ENCODE measurements at places on chromosomes 11 and 22.
A peak's percentile ranks its signal among the peaks of the same experiment; 100 is the strongest.

- no peak for DNase-seq
These were observed 670.2 kb downstream of the OPCML start for GRCh38 chr11:132862137-132862536.

GRCh38 chr11:66317723-66318599 lies 1.1 kb upstream of the CD248 start:
- no peak for DNase-seq

- DNase-seq: no peak
These were observed 31.7 kb downstream of the PARVB start for GRCh38 chr22:44055805-44056204.

DNA sequence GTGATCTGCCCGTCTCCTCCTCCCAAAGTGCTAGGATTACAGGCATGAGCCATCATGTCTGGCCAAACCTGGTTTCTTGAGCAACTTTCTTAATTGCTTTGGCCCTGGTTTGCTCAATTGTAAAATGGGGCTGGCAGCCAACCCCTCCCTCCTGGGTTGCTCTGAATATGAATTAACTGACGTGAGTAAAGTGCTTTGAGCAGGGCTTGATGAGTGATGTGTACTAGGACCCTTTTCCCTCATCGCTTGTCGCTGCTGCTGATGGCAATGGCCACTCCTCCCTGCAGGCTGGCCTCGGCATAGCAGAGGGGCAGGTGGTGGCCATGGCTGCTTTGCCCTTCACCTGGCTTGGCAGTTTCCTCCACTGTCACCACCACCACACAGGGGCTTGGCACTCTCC lies 41.5 kb downstream of the RNF141 start:
- DNase-seq: no peak

DNA sequence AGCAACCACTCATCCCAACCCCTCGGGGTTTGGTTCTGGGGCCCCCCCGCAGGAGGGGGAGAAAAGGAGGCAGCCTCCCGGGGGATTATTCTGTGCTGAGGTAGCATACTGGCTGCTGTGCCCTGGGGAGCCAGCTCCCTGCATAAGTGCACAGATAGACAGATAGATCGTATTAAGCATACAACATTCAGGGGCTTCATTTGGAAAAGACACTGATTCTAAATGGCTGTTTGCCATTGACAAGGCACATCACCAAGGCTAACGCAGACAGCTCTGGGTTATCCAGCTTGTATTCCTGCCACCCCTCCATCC lies 547.9 kb downstream of the BUD13 start:
- no peak for DNase-seq

DNA sequence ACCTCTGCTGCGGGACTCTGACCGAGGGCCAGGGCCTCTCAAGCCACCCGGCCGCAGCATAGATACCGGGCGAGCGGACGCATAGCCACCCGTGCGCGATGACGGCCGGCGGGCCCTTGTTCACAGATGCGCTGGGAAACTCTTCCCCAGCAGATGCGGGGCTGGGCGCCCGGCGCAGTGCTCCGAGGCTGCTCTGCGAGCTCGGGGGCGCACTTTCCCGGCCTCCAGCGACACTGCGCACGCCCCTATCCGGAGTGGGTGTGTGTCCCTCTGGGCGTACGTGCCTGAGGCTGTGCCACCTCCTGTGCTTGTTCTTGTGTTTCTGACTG lies 104.7 kb upstream of the E2F8 start:
- DNase-seq: no peak

DNA sequence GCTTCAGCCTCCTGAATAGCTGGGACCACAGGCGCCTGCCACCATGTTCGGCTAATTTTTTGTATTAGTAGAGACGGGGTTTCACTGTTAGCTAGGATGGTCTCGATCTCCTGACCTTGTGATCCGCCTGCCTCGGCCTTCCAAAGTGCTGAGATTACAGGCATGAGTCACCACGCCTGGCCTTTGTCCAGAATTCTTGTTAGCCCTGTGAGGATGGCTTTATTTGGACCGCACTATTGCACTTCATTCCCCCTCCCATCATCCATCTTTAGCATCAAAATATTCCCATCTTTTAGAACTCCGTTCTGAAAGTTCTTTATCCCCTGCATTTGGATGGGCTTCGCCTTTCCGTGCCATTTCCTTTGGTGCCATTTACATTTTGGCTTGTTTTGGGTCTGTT lies 2.6 kb downstream of the SAMM50 start:
- no peak for DNase-seq

DNA sequence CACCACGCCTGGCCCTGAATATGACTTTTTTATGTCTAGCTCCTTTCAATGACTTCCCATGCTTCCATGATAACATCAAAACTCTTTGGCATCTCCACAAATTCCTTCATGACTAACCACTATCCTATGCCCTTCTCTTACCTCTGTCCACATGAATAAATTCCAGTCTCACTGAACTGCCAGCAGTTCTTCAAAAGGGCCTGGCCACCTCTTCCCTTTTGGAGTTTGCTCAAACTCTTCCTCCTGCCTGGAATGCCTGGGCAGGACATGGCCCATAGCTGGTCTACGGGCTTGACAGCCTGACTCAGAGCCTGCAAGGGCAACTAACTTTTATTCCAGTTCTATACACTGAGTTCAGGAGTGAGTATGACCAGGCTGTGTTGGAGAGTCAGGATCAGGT lies 41.8 kb upstream of the ZBTB16 start:
- DNase-seq: no peak

DNA sequence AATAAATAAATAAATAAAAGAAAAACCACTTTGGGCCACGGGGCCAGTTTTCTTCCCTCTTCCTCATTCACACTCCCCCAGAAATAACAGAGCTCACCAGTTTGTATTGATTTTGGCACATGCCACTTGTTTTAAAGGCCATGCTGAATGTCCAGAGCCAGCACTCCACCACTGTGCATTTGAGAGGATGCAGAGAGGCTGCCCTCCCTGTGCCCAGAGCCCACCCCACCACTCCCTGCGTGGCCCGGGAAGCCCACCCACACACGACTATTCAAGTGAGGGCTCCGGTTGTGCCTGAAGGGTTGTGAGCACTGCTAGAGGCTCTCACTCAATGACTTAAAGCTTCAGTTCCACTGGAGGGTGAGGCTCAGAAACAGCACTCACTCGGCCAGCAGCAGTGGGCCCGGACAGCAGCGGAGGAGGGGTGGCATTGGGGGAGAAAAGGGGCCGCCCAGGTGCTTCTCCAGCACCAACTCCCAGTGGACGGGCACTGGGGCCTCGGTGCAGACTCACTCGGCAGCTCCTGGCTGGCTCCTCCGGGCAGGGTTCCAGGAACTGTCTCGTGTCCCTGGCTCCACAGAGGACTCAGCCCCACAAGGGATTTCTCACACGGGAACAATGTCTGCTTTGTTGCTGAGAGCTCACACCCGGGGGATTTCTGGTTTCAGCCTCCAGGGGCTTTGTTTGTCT lies 112.7 kb downstream of the SHANK2 start:
- no peak for DNase-seq

DNA sequence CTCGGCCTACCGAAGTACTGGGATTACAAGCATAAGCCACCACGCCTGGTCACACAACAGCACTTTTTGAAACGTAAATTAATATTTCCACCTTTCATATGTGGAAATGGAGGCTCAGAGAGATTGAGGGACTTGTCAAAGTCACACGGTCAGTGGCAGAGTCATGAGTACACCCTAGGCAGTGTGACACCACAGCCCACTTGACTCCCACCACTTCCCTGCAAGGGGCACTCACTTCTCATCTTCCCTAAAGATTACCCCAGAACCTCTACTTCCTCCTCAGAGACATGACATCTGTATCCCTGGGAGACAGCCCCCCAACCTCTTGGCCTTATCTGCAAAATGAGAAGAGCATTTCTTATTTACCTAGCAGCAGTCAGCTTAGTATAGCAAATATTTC lies 16.5 kb upstream of the MYOD1 start:
- no peak for DNase-seq

DNA sequence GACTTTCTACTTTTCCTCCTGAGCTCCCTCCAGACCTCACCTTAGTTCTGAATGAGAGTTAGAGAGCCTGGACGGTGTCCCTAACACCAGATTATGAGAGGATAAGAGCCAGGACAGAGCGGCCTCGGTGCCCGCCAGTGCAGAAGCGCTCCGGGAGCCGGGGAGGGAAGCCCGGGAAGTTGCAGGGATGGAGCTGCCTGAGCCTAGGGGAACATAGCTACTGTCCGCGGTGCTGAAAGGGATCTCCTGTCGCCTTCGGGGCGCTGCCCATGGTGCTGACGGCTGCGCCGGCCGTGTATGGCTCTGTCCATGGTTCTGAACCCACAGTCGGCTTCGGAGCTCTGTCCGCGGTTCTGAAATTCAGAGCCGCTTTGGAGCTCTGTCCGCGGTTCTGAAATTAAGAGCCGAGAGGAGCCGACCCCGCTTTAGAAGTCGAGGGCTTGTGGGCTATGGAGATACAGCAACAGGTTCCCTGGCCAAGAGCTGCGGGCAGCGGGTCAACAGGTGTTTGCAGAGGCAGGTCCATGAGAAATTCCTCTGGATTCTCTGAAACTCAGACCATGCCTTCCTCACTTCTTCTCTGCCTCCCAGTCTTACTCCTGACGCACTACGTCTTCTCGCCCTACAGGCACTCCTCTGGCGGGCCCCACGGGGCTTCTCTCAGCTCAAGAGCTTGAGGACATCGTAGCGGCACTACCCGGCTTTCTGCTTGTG lies 814 bp downstream of the NPAS4 start:
- DNase-seq: no peak

- DNase-seq: no peak
These were observed 72.7 kb upstream of the PITPNB start for GRCh38 chr22:27991586-27992293.

- DNase-seq: no peak
These were observed 21.3 kb downstream of the PIK3IP1 start for GRCh38 chr22:31271026-31271425.

- peak; percentile 97 for DNase-seq
These were observed 16.4 kb downstream of the SMARCB1 start for GRCh38 chr22:23803001-23803819.

DNA sequence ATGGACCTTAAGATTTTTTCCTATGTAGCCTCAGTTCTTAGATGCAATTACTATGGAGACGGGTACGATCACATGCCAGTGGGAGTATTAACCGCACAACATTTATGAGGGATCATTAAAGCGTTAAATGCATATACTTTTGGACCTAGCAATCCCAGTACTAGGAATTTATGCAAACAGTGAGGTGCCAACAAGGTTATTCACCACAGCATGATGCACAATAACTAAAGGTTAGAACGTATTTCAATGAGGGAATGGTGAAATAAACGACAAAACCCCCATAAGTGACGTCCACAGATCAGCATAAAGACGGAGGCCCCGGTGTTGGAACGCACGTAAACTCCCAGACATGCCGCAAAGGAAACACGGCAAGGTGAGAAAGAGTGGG lies 539 bp downstream of the SIRT3 start:
- DNase-seq: no peak

DNA sequence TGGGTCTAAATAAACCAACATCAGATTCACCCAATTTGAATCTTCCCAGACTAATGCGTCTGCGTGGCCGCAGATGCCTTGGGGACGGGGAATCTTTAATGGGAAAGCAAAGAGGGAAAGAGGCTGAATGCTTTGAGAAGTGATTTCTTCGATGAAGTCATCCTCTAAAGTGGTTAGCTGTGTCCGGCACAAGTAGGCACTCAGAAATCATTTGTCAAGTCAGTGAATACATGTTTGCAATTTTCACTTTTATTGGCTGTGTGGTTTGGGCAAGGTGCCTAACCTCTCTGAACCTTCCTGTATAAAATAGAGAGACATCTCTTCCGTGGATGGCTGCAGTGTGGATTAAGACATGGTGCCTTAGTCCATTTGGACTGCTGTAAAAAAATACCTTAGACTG lies 19.7 kb upstream of the IFT27 start:
- DNase-seq: no peak

DNA sequence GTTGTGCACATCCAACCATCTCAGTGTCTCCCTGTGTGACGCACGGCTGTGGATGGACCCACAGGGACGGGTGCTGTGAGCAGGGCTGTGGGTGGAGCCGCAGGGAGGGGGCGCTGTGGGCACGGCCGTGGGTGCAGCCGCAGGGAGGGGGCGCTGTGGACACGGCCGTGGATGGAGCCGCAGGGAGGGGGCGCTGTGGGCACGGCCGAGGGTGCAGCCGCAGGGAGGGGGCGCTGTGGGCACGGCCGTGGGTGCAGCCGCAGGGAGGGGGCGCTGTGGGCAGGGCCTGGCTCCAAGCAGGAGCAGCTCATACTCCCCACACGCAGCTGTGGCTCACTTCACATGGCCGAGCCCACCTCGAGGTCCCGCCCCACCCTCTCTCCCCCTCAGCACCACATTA lies 6.0 kb upstream of the MAPK11 start:
- DNase-seq: peak; percentile 59

GRCh38 chr22:32801537-32802236 lies at the start of gene TIMP3:
Gene TIMP3 (plus strand): TSS chr22:32801705. CDS start chr22:32802002, 297 bp downstream.
- no peak for DNase-seq

GRCh38 chr11:121329781-121330395 lies 37.3 kb downstream of the SC5D start:
- no peak for DNase-seq

GRCh38 chr11:107041088-107041444 lies 22.8 kb upstream of the GUCY1A2 start:
- no peak for DNase-seq

DNA sequence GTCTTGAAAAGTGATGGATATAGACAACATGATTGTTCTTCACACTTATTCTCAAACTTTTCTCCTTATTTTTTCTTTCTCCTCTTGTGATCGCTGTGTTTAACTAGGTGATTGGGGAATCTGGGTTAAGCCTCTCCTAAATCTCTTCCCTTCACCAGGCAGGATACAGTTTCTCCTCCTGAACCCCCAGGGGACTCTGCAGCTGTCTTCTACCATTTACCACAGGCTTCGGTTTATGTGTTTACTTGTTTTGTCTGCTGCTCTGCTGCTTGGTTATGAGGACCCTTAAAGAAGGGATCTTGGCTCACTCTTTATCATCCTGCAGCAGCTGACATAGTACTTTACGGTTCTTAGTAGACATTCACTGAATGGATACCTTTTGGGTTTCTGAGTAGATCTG lies 124.2 kb downstream of the NCAM1 start:
- no peak for DNase-seq

DNA sequence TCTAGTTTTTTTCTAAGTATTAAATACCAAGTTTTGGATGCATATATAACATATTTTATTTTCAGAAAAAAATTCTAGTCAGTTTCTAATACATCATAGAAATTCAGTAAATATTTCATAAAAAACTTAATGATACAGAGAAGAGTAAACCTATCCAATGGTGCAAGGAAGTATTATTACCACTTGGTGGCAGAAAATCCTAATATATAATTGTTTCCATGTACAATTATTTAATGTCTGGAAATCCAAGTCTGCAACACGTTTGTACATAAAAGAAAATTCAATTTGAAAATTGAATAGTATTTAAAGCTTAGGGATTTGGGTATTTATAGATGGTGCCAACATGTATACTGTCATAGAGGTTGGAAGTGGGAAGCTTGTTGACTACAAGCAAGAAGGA lies 127.0 kb downstream of the TRPC6 start:
- no peak for DNase-seq

GRCh38 chr11:72038491-72038890 lies 39.8 kb downstream of the IL18BP start:
- peak; percentile 79 for DNase-seq

GRCh38 chr11:6315811-6316425 lies 4.4 kb downstream of the CAVIN3 start:
- peak; percentile 69 for DNase-seq

GRCh38 chr11:112558691-112559090 lies 298.0 kb upstream of the PLET1 start:
- no peak for DNase-seq

GRCh38 chr11:120785576-120785975 lies 238.3 kb upstream of the TBCEL start:
- no peak for DNase-seq

Measured in cerebellar nuclear complex (tissue), 1 donor.